ENCODE measurements at places on chromosomes 1 and 21. TPM values are rescaled to one million over a fixed set of nuclear protein-coding genes. Genes with fewer than 3 reads are reported as not detected.
A peak's percentile ranks its signal among the peaks of the same experiment; 100 is the strongest.

- no peak for DNase-seq
These were observed 5.0 kb upstream of the RNF2 start for GRCh38 chr1:185040408-185040735.

DNA sequence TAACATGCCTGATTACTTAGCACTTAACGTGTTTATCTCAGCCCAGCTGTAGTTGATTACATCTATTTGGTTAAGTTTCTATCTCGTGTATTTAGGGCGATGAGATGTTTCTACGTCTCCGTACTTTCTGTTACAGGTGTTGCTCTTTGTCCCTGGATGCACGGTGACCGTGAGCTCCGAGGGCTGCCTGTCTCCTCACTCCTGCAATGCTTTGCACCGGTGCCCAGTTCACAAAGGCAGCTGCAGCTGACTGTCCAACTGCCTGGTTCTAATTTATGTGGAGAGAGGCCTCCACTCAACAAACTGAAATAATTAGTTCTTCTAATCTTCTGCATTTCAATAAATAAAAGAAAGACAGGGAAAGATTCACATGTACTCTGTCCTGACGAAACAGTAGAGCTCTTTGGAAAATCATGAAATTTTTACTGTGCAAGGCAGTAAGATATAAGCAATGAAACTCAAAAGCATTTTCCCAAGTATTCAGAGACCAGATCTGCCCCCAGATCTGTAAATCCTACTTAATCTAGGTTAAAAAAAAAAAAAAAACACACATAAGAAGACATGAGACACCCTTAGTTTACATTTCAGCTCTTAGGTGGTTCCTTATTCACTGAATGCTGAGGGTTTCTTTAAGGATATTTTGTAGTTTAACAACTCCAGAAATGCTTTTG lies 108.2 kb downstream of the TGFBR3 start:
- no peak for DNase-seq

The RAB4A gene
- total RNA-seq = 51.5 TPM

DNA sequence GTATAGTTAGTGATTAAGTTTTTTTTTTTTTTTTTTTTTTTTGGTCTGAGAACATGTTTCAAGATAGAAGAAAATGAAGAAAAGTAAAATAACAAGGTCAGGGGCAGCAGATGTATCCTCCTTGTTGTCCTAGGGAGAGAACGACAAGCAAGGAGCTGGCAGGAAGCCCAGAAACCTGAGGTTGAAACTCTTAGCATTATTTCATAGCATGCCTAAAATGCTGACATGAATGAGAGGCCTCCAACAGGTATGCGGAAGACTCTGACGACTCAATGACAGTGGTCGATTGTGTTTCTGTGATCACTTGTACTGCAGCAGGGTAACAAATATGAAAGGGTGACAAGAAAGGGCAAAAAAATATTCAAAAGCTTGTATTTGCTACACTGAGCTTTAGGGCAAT lies 415.9 kb downstream of the PLA2G4A start:
- no peak for DNase-seq

DNA sequence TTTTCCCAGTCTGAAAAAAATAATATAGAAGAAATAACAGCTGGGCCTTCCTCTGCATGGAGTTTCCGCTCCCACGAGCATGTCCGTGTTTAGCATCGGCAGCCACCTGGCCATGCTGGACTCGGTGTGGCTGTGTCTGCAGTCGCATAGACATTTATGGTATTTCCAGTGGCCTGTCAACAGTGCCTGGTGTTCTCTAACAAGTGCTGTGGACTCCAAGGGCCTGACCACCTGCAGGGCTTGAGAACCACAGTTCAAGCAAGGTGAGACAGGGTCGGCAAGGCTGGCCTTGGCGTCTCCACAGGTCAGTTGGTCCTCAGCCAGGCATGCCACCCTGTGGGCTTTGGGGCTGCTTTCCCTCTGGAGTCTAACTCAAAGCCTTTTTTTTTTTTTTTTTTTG lies 124.8 kb downstream of the PGBD5 start:
- no peak for DNase-seq

GRCh38 chr1:108190686-108191416 lies 9.3 kb downstream of the SLC25A24 start:
- peak; percentile 51 for DNase-seq

DNA sequence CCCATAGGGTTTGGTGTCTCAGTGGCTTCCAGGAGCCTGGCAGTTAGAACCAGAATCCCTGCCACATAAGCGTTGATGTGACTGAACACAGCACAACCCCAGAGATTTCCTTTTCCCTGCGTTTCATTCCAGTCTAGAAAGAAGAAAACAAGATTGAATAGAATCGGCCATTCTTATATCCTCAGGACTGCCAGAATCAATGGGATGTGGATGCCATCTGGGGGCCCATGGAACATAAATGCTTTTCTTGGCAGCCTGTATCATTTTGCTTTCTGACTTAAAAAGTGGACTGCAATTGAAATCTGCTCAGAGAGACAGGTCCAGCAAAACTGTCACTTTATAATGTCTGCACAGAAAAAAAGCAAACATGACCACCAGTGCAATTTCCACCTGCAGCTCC lies 80.3 kb downstream of the DISC1 start:
- DNase-seq = no peak

DNA sequence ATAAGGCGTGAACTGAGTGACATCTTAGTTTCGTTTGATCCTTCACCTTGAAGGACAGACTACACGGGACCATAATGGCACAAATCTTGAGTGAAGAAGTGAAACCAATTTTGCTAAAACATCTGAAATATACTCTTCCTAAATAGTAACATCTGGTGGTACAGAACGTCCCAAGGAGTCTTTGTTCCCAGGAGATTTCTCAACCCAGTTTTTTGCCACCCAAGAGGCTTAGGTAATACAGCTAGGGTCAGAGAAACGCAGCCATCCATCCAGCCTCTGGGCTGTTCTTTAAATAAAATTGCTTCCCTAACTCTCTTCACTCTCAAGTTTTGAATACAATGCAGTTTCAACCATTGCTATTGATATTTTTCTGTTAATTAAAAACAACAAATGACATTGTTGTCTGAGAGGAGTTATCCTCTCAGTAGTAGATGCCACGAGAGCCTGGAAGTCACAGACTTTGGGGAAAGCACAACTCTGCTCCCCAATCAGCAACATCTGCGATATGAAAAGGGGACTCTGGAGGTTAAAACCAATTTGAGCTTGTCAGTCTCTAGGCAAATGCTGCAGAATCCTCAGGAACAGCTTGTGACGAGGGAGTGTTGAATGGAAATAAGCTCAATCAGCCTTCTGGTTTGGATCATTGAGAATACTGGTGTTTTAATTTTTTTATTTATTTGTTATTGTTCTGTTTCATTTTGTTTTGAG lies 394.3 kb upstream of the ADGRL2 start:
- no peak for DNase-seq

The PATJ gene
- 63.9 TPM for total RNA-seq

DNA sequence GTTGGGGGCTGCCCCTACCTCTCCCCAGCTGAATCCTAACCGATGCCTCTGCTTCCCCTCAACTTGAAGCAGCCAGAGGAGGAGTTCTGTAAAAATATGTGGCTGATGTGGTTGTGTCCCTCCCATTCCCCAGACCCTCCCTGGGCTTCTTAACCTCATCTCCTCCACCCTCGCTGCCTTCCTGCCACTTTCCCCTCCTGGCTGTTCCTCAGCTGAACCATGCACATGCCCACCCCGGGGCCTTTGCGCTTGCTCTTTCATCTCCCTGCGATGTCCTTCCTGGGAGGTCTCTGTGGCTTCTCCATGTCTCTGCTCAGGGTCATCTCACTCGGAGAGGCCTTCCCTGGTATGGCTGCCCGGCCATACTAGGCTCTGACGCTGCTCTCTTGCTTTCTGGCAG lies 8.9 kb downstream of the MIIP start:
- no peak for DNase-seq

The NPHS2 gene
- total RNA-seq = not detected

- DNase-seq = no peak
These were observed 4.5 kb downstream of the PLA2G2A start for GRCh38 chr1:19974822-19975416.

GRCh38 chr1:68795956-68796355 lies 299.1 kb upstream of the DEPDC1 start:
- no peak for DNase-seq

DNA sequence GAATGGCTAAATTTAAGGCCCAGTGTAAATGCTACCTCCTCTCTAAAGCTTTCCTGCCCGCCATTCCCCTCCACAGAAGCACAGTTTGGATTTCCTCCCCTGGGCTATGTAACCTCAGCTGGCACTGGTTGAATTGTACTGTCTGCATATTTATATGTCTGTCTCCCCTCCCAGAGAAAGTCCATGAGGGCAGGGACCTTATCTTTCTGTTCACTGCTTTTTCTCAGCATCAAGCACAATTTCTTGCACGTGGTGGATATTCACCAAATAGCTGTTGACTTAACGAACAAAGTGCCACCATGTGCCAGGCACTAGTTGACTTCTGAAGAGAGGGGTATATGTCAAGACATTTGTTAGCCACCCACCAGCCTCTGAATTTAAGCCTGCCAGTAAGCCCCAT lies 9.5 kb upstream of the PDIK1L start:
- no peak for DNase-seq

GRCh38 chr1:92764116-92764515 lies 20.8 kb downstream of the EVI5 start:
- no peak for DNase-seq

GRCh38 chr1:6233376-6233775 lies 2.4 kb downstream of the ICMT start:
- DNase-seq = no peak

DNA sequence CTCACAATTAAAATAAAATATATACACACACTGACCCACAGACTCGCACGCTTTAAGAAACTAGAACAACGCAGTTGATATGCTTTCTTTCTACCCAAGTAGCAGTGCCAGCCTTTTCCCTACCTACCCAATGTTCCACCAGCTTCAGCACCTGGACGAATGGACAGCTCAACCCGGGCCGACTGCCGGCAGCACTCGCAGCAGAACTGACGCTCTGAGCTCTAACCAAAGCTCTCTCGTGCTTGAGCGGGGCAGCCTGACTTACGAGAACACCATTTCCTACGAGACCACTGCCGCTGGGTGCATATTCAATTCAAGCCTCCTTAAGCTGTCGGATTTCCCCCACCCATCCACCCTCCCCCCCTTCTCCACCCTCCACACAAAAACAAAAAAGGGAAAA lies 127.4 kb upstream of the DPYD start:
- DNase-seq = peak; percentile 83

The TEDDM1 gene
- total RNA-seq = not detected

DNA sequence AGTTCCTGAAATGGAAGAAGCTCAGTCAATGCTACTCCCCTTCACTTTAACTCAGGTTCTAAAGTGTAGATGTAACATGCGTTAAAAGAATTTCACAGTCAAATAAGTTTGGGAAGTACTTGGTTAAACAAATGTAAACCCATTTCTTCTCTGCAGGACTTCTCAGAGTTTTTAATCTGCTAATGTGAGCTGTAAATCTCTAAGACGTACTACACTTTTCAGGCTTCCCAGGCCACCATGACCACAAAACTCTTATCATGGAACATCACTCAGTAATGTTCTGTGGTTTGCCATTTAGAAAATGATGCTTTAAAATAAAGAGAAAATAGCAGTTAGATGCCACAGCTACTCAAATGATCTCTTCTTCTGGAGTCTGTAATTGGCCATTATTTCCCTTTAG lies 104.3 kb downstream of the HHIPL2 start:
- no peak for DNase-seq

- DNase-seq = no peak
These were observed at the start of gene IL22RA1 for GRCh38 chr1:24142546-24143534. IL22RA1 (minus strand) TSS chr1:24143140; CDS start chr1:24143082, 58 bp downstream.

DNA sequence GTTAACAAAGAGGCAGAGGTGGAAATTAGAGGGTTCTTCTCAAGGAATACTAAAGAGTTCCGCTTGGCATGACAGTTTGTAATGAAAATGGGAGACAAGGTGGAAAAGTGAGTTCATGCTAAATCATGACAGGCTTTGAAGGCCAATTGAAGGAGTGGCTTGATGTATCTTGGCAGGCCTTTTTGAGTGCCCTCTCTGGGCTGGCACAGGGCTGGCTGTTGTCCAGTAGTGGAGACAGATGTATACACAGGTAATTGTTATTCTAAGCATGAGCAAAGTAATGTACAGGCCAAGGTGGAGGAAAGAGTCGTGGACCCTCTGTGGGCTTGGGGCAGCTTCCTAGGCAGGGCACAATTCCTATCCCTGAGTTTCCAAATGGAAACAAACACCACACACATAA lies 196.7 kb upstream of the GALNT2 start:
- no peak for DNase-seq

GRCh38 chr1:30645807-30646206 lies 77.6 kb downstream of the MATN1 start:
- DNase-seq = no peak

DNA sequence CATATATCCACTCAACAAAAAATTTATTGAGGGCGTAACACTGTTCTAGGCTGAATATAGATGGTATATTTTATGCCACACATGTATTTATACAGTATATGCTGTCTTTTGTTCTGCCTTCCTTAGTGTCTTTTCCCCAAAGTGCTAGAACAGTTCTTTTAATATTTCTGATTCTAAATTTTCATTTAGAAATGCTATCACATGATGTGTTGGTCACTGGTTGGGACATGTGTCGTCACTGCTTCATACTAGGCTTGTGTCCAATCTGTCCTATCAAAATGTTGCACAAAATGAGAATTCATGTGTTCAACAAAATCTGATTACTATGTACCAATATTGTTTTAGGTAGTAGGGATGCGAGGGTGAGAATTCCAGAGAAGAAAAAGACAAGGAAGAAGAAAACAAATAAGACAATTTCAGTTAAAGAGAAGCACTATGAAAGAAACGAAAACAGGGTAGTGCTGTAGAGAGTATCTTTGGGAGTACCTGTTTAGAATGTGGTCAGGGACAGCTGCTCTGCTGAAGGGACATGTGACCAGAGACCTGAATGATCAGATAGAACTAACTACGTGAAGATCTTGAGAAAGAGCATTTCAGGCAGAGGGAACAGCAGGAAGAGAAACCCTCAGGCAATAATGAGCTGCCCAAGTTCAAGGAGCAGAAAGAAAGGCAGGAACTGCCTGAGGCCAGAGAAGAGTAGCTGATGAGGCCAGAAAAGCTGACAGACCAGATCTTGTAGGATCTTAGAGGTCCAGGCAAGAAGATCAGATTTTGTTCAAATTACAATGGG lies 1.3 kb downstream of the KMO start:
- DNase-seq = no peak

DNA sequence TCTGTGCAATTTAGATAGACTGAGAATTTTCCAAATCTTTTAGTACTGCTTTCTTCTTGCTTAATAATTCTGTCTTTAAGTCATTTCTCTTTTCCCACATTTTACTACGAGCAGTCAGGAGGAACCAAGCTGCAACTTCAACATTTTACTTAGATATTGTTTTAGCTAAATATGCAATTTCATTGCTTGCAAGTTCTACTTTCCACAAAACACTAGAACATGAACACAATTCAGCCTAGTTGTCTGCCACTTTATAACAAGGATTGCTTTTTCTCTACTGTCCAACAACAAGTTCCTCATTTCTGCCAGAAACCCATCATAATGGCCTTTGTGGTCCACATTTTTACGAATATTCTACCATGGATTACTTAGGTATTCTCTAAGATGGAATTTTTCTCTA lies 36.6 kb downstream of the SORT1 start:
- DNase-seq = no peak

DNA sequence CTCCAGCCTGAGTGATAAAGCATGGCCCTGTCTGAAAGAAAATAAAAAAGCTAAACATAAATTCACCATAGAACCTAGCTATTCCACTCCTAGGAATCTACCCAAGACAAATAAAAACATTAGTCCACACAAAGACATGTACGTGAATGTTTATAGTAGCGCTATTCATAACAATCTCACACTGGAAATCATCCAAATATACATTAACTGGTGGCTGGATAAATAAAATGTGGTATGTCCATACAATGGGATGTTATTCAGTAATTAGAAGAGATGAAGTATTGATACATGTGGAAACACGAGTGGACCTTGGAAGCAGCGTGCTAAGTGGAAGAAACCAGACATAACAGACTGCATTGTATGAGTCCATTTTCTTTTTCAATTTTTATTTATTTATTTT lies 29.7 kb downstream of the RIPPLY3 start:
- DNase-seq = no peak

Measured in lower lobe of right lung (tissue), 2 donors.